Activated B cell treated with CpG ODN at 0.5 μM for 24 hours (primary cell): ENCODE measurements at places on chromosomes 11 and 22. TPM values are rescaled to one million over a fixed set of nuclear protein-coding genes. Genes with fewer than 3 reads are reported as not detected.

The API5 gene
- 122 and 123 TPM in 2 replicates for total RNA-seq

The COX8A gene
- total RNA-seq, result 182 and 217 TPM in 2 replicates

The NLRP6 gene
- total RNA-seq, result 0.46 and 0.64 TPM in 2 replicates

The PHF21A gene
- 63.2 and 71.0 TPM in 2 replicates for total RNA-seq

The MRGPRD gene
- total RNA-seq, result not detected in 2 replicates

The AP5B1 gene
- total RNA-seq, result 17.4 and 20.9 TPM in 2 replicates

The HBG2 gene
- total RNA-seq, result not detected in 2 replicates

The DEUP1 gene
- not detected in 2 replicates for total RNA-seq

The OR51B2 gene
- total RNA-seq, result not detected in 2 replicates

The CARD10 gene
- total RNA-seq, result not detected in 2 replicates

The MPZL2 gene
- total RNA-seq, result 0.29 TPM in 1 of 2 replicates, not detected in the other

The OR51B6 gene
- not detected in 2 replicates for total RNA-seq

The CATSPER1 gene
- not detected in 2 replicates for total RNA-seq

The SHISAL1 gene
- not detected in 2 replicates for total RNA-seq

The GAL gene
- total RNA-seq, result not detected in 2 replicates

The OR8A1 gene
- not detected in 2 replicates for total RNA-seq

The UPK3A gene
- 1.4 and 1.6 TPM in 2 replicates for total RNA-seq

The VSIG10L2 gene
- not detected in 2 replicates for total RNA-seq

The YPEL1 gene
- total RNA-seq, result 3.0 and 4.1 TPM in 2 replicates

The TPBGL gene
- not detected in 2 replicates for total RNA-seq

The MRGPRX3 gene
- total RNA-seq, result not detected in 2 replicates
